Natural killer cell (primary cell): ENCODE measurements at places on chromosomes 4 and X. TPM values are rescaled to one million over a fixed set of nuclear protein-coding genes. Genes with fewer than 3 reads are reported as not detected.

Gene CT45A1
- total RNA-seq = not detected

Gene TCEAL7
- not detected for total RNA-seq

- no peaks in the 10 kb centered on the region for H3K36me3 ChIP-seq
- no peaks in the 10 kb centered on the region for H3K4me1 ChIP-seq
- no peaks in the 10 kb centered on the region for H3K27me3 ChIP-seq
Observed at GRCh38 chr4:117623326-117623725, 411.0 kb upstream of the NDST3 start.

DNA sequence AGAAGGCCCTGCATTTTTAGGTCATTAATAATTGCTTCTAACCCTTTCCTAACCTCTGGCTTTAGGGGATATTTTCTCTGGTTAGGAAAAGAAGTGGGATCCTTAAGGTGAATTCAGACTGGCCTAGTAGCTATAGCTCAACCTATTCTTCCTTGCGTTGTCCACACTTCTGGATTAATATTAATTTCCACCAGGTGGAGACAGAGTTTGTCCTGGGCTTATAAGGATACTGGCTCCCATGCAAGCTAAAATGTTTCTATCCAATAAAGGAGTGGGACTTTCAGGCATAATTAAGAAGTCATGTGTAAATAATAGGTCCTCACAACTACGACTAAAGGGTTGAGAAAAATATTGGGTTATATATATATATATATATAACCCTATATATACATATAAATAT, 860.0 kb upstream of the POU3F4 start:
- no peaks in the 10 kb centered on the region for H3K36me3 ChIP-seq
- H3K4me1 ChIP-seq = no peaks in the 10 kb centered on the region
- H3K27me3 ChIP-seq = no peaks in the 10 kb centered on the region
- no peak overlapping the region for H3K4me3 ChIP-seq

DNA sequence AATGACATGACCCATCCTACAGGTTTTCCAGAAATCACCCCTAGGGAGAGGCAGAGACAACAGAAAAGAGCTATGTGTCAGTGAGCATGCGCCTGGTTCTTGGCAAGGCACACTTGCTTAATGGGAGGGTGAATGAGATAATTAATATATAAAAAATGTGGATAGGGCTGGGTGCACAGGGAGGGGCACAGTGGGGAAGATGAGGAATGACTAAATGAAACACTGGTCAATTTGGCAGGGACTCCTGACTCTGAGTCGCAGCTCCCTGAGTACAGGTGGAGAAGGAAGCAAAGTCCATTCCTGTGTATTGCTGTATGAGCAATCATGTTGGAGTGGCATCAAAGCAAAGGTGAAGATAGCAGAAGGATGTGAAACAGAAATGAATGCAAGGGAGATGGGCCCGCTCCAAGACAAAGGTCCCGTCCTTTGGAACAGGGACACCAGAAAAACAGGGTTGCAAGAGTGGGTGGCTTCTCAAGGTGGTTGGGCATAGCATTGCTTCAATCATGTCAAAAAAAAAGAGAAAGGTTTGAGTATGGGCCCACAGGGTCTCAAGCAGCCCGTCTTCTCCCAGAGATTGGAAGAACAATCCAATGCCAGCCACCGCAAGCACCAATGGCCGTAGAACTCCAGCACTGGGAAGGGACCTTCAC, 278.4 kb upstream of the AGTR2 start:
- DNase-seq = no peak
- no peak overlapping the region for H3K4me3 ChIP-seq
- no peak overlapping the region for H3K27ac ChIP-seq
- H3K36me3 ChIP-seq = no peaks in the 10 kb centered on the region
- H3K27me3 ChIP-seq = no peaks in the 10 kb centered on the region

- H3K4me3 ChIP-seq = no peak overlapping the region
- H3K27ac ChIP-seq = no peak overlapping the region
- no peaks in the 10 kb centered on the region for H3K36me3 ChIP-seq
- DNase-seq = no peak
- H3K27me3 ChIP-seq = peaks cover 2% of the 10 kb centered on the region
Observed at GRCh38 chrX:40474205-40474626, 106.6 kb upstream of the ATP6AP2 start.

- peaks cover 12% of the 10 kb centered on the region for H3K36me3 ChIP-seq
- no peaks in the 10 kb centered on the region for H3K27me3 ChIP-seq
- no peak overlapping the region for H3K27ac ChIP-seq
- H3K4me3 ChIP-seq = no peak overlapping the region
- DNase-seq = no peak
- H3K4me1 ChIP-seq = no peaks in the 10 kb centered on the region
Observed at GRCh38 chr4:145823743-145824142, 114.9 kb downstream of the ZNF827 start.
